Osteocyte (in vitro differentiated cells): ENCODE measurements at places on chromosomes 11 and 22.

DNA sequence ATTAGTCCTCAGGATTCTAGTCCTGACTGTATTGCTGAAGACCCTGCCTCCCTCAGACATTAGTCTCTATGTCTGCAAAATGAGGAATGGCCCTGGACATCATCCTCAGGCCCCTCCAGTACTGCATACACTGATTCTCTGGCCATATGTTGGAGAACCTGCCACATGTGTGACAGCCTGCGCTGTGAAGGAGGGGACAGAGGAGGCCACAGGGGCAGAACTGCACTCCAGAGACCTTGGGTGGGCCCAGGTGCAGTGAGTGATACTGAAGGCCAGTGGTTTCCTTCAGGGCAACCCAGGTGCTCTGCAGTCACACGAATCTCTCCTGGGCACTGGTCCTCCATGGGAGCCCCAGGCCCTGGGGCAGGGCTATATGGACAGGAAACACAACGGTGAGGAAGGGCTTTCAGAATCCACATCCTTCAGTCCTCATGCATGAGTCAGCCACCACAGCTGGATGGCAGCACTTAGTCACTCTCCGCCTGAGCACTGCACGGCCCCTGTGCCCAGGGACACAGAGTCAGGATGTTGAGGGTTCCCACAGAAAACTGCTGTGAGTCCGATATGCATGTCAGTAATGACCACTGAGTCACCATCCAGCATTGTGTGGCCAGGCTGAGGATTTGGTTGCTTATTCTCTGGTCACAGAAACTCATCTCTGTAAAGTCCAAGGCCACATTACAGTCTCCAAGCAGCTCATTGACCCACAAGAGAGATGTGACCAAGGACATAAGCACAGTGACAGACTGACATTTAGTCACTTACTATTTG is 39.7 kb downstream of the ME3 start:
- DNase-seq: peak; percentile 90

DNA sequence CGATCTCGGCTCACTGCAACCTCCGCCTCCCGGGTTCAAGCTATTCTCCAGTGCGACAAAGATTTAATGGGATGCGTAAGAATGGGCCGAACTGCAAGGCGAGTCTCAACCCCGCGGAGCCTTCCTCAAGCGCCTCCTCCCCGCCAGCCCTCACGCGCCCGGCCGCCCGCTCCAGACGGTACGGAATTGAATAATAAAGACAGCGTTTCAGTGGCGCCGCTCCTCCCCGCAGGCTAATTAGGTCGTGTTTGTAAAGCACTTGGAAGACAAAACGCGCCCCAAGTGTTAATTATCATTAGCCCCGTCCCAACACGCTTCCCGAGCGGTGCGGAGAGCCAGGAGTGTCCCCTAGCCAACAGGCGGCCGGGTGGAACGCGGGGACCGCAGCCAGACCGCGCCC is 192.0 kb downstream of the BUD13 start:
- no peak for DNase-seq

GRCh38 chr22:37681556-37682049 is 4.5 kb upstream of the NOL12 start:
- peak; percentile 89 for DNase-seq

DNA sequence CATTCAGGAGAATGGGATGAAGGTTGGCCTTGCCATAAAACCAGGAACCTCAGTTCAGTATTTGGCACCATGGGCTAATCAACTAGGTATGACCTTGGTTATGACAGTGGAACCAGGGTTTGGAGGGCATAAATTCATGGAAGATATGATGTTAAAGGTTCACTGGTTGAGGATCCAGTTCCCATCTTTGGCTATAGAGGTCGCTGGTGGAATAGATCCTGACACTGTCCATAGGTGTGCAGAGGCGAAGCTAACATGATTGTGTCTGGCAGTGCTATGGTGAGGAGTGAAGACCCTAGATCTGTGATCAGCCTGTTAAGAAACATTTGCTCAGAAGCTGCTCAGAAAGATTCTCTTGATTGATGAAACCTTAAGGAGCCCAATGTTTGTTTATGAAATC is 5.7 kb downstream of the NF2 start:
- DNase-seq: no peak

DNA sequence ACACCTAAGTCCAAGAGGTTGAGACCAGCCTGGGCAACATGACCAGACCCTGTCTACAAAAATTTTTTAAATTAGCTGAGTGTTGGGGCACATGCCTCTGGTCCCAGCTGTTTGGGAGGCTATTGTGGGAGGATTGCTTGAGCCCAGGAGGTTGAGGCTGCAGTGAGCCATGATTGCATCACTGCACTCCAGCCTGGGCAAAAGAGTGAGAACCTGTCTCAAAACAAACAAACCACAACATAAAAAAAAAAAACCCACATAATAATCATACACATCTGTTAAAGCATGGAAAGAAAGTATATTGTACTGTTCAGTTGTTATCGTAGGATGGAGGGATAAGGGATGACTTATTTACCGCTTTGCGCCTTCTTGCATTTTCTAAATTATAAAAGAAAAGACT is 35.9 kb upstream of the GRK2 start:
- DNase-seq: no peak

GRCh38 chr11:92087725-92088537 is 136.7 kb upstream of the FAT3 start:
- DNase-seq: no peak

DNA sequence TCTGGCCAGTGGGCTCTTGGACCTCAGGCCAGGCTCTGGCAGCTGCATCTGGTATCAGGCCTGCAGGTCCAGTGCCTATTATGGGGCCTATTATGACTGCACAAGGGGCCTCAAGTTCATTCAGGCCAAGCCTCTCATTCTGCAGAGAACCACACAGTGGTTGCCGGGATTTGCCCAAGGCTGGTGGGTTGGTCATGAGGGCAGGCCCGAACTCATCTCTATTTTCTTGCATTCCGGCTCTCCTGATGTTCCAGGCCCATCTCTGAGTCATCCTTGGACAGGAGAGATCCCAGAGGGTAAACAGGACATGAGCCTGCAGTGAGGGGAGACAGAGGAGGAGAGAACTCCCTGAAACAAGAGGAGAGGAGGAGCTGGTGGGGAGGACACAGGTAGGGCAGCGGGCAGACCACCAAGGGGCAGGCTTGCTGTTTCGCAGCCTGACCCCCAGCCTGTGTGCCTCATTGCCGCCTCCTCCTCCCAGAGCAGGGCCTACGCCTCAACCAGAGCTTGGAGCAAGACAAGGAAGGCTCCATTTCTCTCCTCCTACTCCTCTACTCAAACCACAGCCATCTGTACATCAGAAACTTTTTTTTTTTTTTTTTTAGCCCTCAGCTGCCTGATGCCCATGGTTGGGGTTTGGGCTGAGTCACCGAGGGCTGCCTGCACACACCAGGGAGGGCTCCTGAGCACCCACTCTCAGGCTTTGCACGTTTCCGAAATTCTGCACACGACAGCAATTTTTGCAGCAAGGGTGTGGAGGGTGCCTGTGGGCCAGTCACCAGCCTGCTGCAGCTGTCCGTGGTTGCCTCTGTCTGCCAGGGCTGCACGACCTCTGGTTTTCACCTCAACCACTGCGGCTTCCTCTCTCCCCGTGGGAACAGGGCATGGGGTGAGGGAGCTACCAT is 12.7 kb upstream of the TREH start:
- DNase-seq: no peak

GRCh38 chr22:39300186-39300830 is 19.1 kb downstream of the RPL3 start:
- DNase-seq: no peak

DNA sequence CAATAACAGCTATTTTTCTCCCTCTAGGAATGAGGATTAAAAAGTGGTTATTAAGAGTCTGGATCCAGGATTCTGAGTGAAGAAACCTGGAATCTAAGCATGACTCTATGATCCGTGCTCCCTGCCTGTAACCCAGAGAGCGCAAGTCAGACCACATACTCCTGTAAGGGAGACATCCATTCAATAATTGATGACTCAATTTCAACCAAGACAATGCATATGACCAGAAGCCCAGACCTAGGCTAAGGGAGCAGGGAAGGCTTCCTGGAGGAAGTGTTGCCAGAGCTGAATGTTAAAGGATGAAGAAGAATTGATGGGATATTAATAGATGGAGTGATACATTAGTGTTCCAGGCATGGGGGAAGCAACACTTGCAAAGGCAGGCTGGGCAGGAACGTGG is 13.8 kb upstream of the PAMR1 start:
- no peak for DNase-seq

DNA sequence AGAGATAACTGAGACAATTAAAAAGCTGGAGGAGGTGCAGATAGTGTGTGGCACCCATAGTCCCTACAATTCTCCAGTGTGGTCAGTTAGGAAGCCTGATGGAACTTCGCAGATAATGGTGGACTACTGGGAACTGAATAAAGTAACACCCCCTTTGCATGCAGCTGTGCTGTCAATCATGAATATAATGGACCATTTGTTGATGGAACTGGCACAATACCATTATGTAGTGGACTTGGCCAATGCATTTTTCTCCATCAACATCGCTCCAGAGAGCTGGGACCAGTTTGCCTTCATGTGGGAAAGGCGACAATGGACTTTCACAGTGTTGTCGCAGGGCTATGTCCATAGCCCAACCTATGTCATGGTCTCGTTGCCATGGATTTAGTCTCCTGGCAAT is 324.2 kb downstream of the TMEM135 start:
- no peak for DNase-seq

DNA sequence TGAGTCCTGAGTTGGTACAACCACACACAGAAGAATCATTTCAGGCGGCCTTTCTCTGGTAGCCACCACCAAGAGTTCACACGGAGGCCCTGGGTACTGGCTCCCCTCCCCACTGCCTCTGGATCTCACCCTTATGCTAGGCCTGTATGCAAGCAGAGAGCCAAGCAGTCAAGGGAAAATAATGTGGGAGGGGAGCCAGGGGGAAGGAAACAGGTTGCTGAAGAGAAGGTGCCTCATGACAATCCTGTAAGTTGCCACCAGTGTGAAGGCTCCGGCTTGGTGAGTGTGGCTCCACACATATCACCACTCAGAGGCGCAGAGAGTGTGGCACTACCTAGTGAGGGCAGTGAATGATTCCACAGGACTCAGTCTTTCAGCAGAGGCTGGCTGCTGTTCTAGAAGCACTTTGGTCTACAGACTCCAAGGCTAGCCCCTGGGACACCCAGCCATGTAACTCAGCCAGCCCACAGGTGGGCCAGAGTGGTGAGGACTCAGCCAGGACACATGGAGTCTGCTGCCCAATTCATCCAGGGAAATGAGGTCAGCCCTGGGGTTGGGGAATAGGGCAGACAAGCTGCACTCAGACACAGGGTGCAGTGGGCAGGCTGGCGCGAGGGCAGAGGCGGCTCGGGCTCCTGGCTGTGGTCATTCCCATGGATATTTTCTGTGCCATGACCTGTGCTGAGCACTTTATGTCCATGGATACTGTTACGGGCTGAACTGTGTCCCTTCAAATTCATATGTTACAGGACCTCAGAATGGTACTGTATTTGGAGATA is 49.0 kb upstream of the SERPIND1 start:
- DNase-seq: no peak

GRCh38 chr11:3834349-3834663 is 6.5 kb downstream of the RHOG start:
- no peak for DNase-seq

DNA sequence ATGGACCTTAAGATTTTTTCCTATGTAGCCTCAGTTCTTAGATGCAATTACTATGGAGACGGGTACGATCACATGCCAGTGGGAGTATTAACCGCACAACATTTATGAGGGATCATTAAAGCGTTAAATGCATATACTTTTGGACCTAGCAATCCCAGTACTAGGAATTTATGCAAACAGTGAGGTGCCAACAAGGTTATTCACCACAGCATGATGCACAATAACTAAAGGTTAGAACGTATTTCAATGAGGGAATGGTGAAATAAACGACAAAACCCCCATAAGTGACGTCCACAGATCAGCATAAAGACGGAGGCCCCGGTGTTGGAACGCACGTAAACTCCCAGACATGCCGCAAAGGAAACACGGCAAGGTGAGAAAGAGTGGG is 539 bp downstream of the SIRT3 start:
- DNase-seq: no peak

DNA sequence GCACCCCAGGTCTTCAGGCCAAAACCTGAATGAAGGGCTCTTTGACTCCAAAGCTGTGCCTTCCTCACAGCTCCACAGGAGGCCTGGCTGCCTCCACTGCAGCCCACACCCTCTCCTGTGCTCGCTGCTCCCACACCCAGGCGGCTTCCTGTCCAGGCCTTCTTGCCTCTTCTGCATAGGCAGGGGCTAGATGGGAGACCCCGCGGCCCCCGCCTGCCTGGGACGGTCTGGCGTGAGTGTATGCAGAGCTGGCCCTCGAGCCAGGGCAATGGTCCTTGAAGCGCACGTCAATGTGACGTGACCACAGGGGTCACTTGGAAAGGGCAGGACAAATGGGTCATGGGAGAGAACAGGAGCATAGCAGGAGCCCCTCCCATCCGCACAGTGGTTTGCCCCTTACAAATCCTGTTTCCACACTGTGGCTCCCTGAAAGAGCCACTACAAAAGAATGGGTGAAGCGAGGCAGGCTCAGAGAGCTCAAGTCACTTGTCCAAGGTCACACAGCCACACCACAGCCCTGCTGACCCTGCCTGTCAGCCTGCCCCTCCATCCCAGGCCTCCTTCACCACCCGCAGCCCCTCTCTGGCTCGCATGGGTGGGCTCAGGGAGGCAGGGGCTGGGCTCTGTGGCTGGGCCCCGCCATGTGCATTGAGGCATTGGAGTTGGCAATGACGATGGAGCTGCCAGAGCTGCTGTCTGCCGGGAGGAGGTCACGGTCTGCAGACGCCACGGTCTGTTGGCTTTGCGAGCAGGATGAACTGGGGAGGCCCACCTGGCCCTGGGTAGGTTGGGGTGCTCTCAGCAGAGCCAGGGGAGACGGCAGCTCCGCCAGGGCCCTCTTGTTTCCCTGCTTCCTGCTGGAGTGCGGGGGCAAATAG is 71.2 kb upstream of the WNT11 start:
- no peak for DNase-seq

GRCh38 chr11:19935507-19935906 is 222.9 kb downstream of the NAV2 start:
- DNase-seq: no peak

DNA sequence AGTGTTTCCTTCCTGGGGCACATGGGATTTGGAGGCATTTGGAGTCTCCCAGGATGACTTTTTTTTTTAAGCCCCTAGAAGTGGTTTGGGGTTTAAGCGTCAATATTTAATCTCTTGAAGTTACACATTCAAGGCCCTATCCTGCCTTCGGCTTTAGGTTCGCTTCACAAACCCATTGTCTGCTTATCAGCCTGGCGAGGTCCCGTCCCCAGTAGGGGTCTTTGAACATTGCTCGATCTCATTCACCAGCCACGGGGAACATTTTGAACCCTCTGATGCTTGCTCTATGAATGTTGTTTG is 75.9 kb downstream of the KCNQ1 start:
- no peak for DNase-seq

- DNase-seq: no peak
These were observed 4.0 kb downstream of the BSX start for GRCh38 chr11:122977470-122978298.

GRCh38 chr11:86610559-86611341 is 61.7 kb downstream of the ME3 start:
- DNase-seq: no peak

- peak; percentile 78 for DNase-seq
These were observed 566.7 kb downstream of the BRD1 start for GRCh38 chr22:49260681-49261580.

GRCh38 chr11:130464291-130464812 is 15.9 kb downstream of the ADAMTS15 start:
- DNase-seq: no peak
